ENCODE measurements at places on chromosomes 16 and 17.

DNA sequence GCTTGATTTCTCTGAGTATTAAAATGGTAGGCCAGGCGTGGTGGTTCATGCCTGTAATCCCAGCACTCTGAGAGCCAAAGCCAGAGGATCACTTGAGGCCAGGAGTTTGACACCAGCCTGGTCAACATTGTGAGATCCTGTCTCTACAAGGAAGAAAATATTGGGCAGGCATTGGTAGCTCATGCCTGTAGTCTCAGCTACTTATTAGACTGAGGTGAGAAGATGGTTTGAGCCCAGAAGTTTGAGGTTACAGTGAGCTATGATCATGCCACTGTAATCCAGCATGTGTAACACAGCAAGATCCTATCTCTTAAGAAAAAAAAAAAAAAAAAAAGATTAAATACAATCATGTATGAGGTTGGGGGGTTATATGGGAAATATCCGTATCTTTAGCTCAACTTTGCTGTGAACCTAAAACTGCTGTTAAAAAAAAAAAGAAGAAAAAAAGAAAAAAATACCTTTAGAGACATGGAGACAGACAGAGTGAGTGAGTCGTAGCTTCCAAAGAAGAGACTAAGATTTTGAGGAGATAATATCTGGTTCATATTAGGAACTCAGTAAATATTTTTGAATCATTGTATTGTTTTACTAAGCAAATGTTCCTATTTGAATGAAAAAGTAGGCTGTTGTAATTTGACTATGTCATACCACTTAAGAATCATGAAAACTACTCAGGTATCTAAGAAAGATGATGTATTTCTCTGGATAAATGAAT lies 325.7 kb upstream of the TBX2 start:
- DNase-seq = no peak

- DNase-seq = no peak
Measured at GRCh38 chr16:30621765-30622164, 11.6 kb upstream of the ZNF689 start.

- no peak for DNase-seq
Measured at GRCh38 chr16:57578521-57579360, 36.3 kb downstream of the ADGRG5 start.

- no peak for DNase-seq
Measured at GRCh38 chr17:58680038-58680369, 11.8 kb downstream of the TEX14 start.

GRCh38 chr17:63150490-63150889 lies 184.5 kb downstream of the TANC2 start:
- DNase-seq = no peak

GRCh38 chr17:82582213-82582612 lies 62.7 kb downstream of the FOXK2 start:
- DNase-seq = no peak

DNA sequence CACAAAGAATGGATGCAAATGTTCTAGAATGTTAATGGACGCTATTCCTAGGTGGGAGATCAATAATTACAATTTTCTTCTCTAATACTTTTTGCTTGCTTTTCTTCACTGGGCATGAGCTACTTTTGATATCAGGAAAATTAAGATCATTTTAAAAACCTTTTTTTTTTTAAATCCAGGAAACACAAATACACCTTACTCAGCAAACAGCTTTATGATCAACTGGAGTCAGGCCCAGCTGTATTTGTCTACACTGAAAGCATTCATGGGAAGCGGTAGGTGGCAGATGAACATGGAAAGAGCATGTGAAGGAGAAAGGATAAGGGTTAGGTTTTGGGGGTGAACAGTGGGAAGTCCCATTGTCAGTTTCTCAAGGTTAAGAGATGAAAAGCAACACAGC lies 97.8 kb downstream of the WDR59 start:
- no peak for DNase-seq

DNA sequence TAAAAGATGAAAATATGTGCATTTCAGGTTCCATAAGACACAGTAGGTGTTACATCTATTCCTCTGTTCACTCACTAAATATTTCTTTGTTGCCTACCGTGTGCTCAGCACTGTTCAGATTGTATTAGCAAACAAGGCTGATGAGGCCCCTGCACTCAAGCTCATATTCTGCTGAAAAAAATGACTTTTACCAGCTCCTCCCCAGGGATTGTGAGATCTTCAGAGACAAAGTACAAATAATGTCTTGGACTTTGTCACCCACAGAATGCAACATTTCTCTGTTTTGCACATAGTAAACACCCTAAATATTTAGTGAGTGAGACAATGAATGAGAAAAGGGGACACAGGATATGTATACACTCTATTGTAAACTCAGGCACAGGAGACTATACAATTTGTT lies 21.9 kb upstream of the MYOCD start:
- no peak for DNase-seq

DNA sequence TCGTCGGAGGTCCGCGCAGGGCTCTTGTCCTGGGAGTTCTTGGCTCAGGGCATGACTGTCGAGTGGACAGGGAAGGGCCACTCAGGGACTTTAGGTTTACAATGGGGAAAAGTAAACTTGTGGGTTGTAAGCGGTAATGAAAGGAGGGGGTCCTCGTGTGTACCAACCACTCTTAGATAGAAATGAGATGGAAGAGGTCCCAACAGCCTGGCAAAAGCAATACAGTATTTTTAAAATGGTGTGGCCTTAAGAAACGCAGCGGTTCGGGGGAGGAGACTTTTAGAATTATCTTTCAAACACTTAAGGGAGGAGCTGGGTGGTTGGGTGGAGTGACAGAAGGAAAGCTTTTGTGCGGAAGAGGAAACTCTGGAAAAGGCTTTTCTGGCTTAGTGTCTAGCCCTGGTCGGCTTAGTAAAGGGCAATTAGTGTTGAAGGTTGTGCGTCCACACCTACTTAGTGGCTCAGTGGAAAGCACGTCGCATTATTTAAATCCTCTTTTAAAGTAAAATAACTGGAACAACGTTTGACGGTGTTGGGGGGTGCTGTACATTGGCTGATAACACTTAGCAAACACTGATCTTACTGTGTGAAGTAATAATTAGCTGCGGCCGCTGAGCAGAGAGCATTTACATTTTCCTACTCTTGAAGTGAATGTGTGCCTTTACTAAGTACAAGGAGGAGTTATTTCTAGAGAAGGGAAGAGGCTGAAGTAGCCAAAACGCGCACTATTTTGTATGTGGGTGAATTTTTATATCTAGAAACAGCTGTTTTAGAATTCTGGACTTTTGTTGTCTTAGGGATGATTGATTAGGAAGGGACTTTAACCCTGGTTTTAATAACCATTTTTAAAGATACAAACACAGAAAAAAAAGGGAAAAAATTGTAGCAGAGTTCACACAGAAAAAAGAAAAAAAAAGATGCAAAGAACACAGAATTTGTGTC lies 1.0 kb downstream of the WSB1 start:
- DNase-seq = peak; percentile 22

- no peak for DNase-seq
Measured at GRCh38 chr17:79182176-79183042, 107.8 kb downstream of the ENGASE start.

DNA sequence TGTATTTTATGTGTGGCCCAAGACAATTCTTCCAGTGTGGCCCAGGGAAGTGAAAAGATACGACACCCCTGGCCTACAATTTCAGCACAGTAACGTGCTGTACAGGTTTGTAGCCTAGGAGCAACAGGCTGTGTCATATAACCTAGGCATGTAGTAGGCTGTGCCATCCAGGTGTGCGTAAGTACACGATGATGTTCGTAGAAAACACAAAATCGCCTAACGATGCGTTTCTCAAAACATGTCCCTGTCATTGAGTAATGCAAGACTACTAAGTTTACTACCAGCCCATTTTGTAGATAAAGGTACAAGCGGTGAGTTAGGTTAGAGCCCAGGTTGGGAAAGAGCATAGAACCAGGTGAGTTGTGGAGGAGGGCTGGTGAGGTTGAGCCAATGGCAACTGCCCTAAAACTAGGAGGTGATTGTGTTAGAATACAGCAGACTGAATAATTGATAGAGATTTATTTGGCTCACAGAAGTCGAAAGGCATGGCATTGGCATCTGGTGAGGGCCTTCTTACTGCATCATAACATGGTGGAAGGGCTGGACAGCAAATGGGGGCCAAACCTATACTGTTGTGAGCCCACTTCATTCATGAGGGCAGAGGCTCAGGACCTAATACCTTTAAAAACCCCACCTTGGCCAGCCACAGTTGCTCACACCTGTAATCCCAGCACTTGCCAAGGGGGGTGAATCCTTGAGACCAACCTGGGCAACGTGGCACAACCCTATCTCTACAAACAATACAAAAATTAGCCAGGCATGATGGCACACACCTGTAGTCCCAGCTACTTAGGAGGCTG lies 4.2 kb downstream of the EIF1 start:
- DNase-seq = no peak

- DNase-seq = no peak
Measured at GRCh38 chr16:84502581-84502980, 1.9 kb downstream of the MEAK7 start.

DNA sequence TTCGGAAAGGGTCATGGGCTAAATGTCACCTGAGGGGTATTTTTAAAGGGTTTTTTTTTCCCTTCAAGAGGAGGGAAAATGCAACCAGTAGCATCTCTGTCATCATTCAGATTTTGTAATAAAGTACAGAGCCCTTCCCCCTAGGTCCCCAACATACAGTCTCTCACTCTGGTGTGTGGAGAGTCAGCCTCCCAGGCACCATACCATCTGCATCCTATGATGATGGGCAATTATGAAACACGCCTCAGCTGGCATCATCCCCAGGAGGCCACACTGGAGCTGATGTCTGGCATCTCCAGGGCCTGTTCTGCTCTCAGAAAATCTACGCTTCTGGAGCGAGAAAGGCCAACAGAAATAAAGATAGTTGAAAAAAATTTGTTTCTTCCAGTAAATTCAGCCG lies 32.0 kb downstream of the TBX4 start:
- DNase-seq = no peak

GRCh38 chr17:82879241-82879640 lies 39.4 kb upstream of the ZNF750 start:
- no peak for DNase-seq

GRCh38 chr16:50286681-50287080 lies 20.3 kb downstream of the ADCY7 start:
- no peak for DNase-seq

GRCh38 chr16:68372806-68373205 lies 62.0 kb downstream of the PRMT7 start:
- no peak for DNase-seq

DNA sequence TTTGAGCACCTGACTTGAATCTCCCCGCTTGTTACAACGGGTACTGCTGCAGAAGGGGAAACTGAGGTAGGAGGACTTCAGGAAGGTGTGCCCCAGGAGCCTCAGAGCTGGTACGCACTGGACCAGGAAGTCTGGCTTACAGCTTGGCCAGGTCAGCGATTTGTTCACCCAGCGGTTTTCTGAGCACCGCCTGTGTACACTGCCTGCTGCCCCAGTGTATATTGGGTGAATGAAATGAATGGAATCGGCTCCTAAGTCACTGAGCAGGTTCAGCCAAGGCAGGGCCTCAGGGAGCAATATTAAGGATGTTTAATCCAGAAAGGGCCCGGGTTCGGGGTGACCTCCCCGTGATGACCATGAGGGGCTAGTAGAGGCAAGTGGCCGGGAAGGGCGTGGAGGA lies 164.0 kb upstream of the CIBAR2 start:
- no peak for DNase-seq

GRCh38 chr16:30797670-30798309 lies 10.8 kb upstream of the ZNF629 start:
- no peak for DNase-seq

GRCh38 chr16:67470359-67470758 lies 10.6 kb downstream of the ATP6V0D1 start:
- no peak for DNase-seq

DNA sequence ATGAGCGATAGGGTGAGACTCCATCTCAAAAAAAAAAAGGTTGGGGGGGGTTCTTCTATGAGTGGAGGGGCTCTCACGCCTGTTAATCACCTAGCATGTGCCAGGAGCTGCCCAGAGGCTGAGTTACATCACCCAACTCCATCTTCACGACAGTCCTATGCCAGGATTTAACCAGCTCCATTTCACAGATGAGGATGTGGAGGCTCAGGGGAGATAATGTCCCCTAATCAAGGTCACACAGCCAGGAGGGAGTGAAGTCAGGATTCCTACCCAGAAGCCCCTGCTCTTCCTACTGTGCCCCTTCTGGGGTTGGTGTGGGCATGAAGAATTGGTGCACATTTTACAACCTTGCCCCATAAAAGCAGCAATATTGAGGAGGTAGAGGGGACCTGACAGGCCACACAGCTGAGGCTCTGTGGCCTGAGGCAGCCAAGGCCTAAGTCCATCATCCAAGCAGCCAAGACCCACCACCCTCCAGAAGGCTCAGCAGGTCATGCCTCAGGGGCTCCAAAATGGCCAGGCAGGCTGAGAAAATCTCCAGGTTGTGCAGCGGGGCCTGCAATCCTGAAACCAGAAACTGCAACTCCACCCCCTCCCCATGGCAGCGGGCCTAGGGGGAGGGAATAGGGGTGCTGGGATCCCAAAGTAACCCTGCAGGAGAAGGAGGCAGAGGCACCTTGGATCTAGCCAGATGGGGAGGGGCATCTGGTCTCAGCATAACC lies 6.9 kb downstream of the PPY start:
- DNase-seq = no peak

GRCh38 chr17:66747578-66748275 lies 87.2 kb upstream of the CACNG5 start:
- no peak for DNase-seq

GRCh38 chr16:28293601-28293960 lies 1.3 kb downstream of the SBK1 start:
- DNase-seq = no peak

DNA sequence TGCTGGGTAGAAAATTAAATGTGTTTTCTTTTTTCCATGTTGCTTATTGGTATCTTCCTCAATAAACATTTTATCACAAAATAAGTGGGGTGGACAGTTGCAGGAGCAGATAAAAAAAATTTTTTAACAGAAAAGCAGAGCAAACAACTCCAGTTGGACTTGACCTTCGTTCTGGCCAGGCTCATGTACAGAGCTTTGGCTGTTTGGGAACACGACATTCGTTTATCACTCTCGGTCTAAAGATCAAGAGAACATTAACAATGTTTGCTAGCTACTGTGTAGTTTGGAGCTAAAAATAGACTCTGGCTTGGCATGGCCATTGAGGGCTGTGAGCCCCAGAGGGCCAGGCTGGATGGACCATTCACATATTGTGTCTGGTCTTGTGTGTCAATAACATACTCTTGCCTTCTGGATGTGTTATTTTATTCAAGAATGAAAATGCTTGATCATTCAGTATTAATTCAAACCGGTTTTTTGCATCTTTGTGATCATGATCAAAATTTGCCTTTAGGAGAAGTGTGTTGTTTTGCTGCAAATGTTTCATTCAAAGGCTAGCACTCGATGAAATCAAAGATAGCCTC lies 56.6 kb downstream of the TMEM186 start:
- DNase-seq = no peak

GRCh38 chr17:14753383-14753782 lies 452.5 kb downstream of the HS3ST3B1 start:
- no peak for DNase-seq

Measured in T follicular helper cell (primary cell).